Esophagus muscularis mucosa (tissue), 4 donors: ENCODE measurements at places on chromosomes 4 and X. TPM values are rescaled to one million over a fixed set of nuclear protein-coding genes. Genes with fewer than 3 reads are reported as not detected.

Gene PPP1R2C
- total RNA-seq = not detected

Gene AMBN
- total RNA-seq = not detected

Gene BTK
- total RNA-seq = 3.5 TPM

Gene GPR34
- 14.7 TPM for total RNA-seq

- no peak overlapping the region for H3K4me3 ChIP-seq
- no peak overlapping the region for H3K27ac ChIP-seq
- no peaks in the 10 kb centered on the region for H3K36me3 ChIP-seq
- no peaks in the 10 kb centered on the region for H3K4me1 ChIP-seq
- no peak for DNase-seq
- no peaks in the 10 kb centered on the region for H3K27me3 ChIP-seq
Observed at GRCh38 chr4:161189286-161190134, 974.3 kb downstream of the FSTL5 start.

- H3K4me1 ChIP-seq = no peaks in the 10 kb centered on the region
- H3K27ac ChIP-seq = no peak overlapping the region
- no peaks in the 10 kb centered on the region for H3K27me3 ChIP-seq
- peaks cover 10% of the 10 kb centered on the region for H3K36me3 ChIP-seq
- no peak overlapping the region for H3K4me3 ChIP-seq
Observed at GRCh38 chr4:78372355-78372988, 179.1 kb upstream of the ANXA3 start.

- no peak overlapping the region for H3K4me3 ChIP-seq
- no peak for DNase-seq
- no peaks in the 10 kb centered on the region for H3K27me3 ChIP-seq
- no peak overlapping the region for H3K27ac ChIP-seq
- peaks cover 4% of the 10 kb centered on the region for H3K4me1 ChIP-seq
Observed at GRCh38 chr4:99817309-99817890, 773 bp downstream of the DAPP1 start.

DNA sequence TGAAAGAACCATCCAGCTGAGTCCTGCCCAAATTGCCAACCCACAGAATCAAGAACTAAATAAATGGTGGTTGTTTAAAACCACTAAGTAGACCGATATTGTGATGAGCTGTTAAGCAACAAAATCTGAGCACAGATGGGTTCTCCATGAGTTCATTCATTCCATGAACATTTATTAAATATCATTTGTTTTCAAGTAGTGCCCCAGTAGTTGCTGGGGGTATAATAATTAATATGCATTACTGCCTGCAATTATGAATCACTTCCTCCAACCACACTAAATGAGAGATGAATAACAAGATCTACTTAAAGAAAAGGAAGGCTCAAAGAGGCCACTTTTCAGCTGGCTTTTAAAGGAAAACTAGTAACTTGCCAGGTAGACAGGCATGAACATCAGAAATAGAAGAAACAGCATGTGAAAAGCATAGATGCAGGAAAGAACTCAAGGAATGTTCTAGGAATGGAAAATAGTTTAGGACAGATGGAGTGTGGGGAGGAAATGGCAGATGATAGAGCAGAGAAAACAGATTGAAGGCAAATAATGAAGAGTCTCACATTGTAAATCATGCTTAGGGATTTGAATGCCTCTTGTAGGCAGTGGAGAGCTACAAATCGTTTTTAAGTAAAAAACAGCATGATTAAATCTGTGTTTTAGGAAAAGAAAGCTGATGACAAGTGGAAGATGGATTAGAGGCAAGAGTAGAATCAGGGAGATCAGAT is 641.7 kb upstream of the DIPK2B start:
- no peak for DNase-seq
- H3K4me1 ChIP-seq = peaks cover 3% of the 10 kb centered on the region
- no peaks in the 10 kb centered on the region for H3K36me3 ChIP-seq
- H3K27ac ChIP-seq = no peak overlapping the region

- H3K36me3 ChIP-seq = no peaks in the 10 kb centered on the region
- no peak overlapping the region for H3K27ac ChIP-seq
- DNase-seq = no peak
- H3K4me3 ChIP-seq = no peak overlapping the region
- H3K27me3 ChIP-seq = no peaks in the 10 kb centered on the region
- peaks cover 9% of the 10 kb centered on the region for H3K4me1 ChIP-seq
Observed at GRCh38 chr4:42574870-42575430, 82.0 kb downstream of the ATP8A1 start.

GRCh38 chrX:29148511-29148910 is 561.3 kb downstream of the IL1RAPL1 start:
- no peaks in the 10 kb centered on the region for H3K36me3 ChIP-seq
- H3K27ac ChIP-seq = no peak overlapping the region
- H3K4me1 ChIP-seq = no peaks in the 10 kb centered on the region

- H3K4me1 ChIP-seq = peaks cover 13% of the 10 kb centered on the region
- no peaks in the 10 kb centered on the region for H3K36me3 ChIP-seq
- no peak for DNase-seq
- H3K27me3 ChIP-seq = peaks cover 21% of the 10 kb centered on the region
Observed at GRCh38 chr4:162163892-162164759, at the start of gene FSTL5. TSS of gene FSTL5 (minus strand) at chr4:162164000. CDS start at chr4:162111396, 52,604 bp downstream.
